CD4-positive, alpha-beta T cell treated with Interleukin-2 at 100 ng/mL for 4 hours (primary cell): ENCODE measurements at places on chromosomes 16 and 17.

DNA sequence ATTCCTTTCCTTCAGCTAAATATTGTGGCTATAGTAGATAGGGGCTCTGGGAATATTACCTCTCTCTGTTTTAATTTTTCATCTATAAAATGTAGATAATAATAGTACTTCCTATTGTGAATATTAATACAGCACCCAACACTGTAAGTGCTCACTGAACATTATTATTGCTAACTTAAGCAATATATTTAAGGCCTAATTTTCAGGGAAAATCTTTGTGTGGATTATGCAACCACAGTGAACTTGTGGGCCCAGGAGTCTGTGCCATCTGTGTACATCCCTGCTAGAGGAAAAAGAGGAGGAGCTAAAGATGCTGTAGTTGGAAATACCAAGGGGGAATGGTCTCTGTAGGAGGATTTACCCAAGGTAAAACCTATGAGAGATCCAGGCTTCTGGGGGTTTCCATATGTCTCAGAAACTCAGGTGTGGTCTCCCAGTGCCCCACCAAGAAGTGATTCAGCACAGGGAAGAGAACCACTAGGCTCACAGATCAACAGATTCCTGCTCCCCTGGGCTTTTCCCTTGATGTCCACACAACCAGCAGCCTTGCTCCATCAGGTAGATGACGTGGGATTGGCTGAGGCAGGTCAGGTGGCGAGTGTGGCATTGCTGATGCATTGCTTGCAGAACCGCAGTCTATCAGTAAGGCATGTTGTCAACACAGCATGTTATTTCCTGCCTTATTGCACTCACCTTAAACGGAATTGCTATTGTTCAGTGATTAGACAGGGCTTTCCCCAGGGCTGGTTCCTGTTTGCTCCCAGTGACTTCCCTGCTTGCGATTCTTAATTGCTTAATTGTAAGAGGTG lies 1.6 kb upstream of the N4BP1 start:
- peak; percentile 89 for DNase-seq

DNA sequence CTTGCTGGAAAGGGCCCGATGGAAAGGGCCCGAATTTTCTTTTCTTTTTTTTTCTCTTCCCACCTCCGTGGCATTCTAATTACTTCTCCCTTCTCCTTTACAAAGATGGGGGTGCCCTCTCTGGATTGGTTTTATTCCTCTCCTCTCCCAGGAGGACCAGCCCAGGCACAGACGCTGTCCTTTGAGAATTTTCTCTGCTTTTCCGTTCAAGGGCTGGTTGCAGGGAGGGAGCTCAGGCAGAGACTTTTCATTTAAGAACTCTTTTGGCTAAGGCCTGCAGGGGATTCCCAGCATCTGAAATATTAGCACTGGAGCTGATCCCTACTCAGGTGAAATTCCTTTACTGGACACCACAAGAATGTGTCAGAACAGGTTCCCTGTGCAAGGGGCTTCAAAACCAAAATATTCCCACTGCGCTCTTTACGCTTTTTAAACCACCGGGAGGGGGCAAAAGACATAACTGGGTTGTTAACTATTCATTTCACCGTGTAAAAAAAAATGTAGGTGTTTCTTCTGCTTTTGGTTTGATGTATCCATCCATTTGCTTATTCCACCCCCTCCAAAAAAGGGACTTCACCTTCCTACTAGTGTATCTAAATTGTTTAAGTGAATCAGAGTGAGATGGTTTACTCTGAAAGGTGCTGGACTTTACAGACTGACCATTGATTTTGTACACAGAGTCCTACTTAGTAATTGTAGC lies 1.4 kb downstream of the NFAT5 start:
- DNase-seq, result peak; percentile 15

- no peak for DNase-seq
Observed at GRCh38 chr16:3467921-3468320, 24.4 kb downstream of the NAA60 start.

- DNase-seq, result peak; percentile 75
Observed at GRCh38 chr17:2053380-2054261, 1.3 kb upstream of the HIC1 start.

- DNase-seq, result no peak
Observed at GRCh38 chr17:2721603-2722002, 10.0 kb upstream of the CLUH start.

- DNase-seq, result no peak
Observed at GRCh38 chr17:82330322-82331239, 3.0 kb downstream of the SECTM1 start.

GRCh38 chr17:76356803-76357456 lies 3.2 kb upstream of the PRPSAP1 start:
- no peak for DNase-seq

- DNase-seq, result no peak
Observed at GRCh38 chr17:8161289-8162232, 1.2 kb downstream of the VAMP2 start.

GRCh38 chr16:424623-425081 lies 797 bp upstream of the RAB11FIP3 start:
- no peak for DNase-seq

DNA sequence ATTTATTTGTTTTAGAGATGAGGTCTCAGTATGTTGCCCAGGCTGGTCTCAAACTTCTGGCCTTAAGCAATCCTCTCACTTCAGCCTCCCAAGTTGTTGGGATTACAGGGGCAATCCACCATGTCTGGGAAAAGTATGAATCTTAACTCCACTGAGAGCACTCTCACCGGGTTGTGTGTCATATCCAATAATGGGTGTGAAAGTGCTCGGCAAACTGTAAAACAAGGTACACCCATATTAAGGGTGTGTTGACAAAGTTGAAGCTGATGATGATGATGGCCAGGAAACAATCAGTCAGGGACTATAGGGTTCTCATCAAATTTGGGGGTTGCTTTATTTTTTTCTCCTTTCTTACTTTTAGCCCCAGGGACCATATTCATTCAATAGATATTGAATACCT lies 25.3 kb upstream of the TMC5 start:
- DNase-seq, result no peak

- DNase-seq, result no peak
Observed at GRCh38 chr17:41529491-41529915, 1.4 kb upstream of the KRT19 start.

- DNase-seq, result peak; percentile 74
Observed at GRCh38 chr17:65560628-65561451, 608 bp downstream of the AXIN2 start.

- no peak for DNase-seq
Observed at GRCh38 chr17:68646626-68647526, 45.7 kb upstream of the FAM20A start.

GRCh38 chr17:78132767-78133178 lies 2.2 kb downstream of the TMC8 start:
- DNase-seq, result no peak

- no peak for DNase-seq
Observed at GRCh38 chr17:21214777-21215541, 998 bp upstream of the TMEM11 start.

DNA sequence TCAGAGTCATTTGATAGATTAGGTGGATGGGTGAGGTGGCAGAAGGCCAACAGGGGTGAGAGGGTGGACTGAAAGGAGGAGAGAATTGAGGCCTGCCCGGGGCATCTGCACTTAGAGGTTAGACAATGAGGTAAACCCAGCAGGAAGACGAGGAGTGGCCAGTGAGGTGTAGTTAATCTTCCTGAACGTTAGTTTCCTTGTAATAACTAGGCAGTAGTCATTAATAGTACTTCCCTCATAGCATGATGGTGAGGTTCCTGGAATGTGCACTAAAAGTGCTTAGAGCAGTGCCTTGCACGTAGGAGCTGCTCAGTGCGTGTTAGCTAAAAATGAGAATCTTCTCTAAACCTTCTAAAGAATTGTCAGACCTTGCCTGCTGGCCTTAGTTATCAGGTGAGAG lies 13.5 kb upstream of the KSR1 start:
- DNase-seq, result no peak

GRCh38 chr17:49223517-49224197 lies 6.9 kb downstream of the PHOSPHO1 start:
- peak; percentile 68 for DNase-seq

DNA sequence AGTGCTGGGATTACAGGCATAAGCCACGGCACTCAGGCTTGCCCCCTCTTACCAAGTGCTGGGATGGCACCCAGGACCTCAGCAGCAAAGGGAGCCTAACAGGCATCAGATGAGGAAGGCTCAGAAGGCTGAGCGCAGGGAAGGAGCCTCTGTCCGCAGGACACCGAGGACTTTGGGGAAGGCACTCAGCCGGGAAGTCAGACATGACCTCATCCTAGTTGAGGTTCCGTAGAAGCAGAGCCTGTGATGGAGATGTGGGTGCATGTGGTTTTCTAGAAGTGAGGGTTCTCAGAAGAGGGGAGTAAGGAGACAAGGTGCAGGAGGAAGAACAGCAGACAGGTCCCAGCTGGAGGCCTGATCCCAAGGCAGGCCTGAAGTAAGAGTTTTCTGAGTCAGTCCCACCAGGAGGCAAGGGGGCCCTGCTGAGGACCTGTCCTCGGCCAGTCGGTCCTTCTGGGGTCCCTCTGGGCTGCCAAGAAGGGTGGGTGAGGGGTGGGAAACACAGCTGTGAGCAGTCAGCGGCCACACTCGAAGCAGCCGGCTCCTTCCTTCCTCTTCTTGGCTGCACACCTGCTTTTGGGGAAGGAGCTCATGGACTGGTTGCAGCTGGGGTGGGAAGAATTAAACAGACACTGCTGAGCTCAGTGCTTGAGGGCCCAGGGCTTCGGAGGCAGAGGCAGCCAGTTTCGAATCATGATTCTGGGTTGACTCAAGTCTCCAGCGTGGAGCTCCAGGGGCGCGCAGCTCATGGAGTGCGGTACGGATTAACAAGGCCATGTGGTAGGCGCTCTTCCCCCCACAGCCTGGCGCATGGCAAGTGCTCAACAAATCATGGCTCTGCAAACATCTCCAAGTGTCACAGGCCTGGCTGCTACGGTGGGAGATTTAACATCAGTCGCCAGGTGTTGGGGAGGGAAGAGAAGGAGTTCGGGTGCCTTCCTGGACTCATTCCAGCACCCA lies 38.9 kb upstream of the SNN start:
- no peak for DNase-seq

GRCh38 chr17:18848501-18848900 lies 9.4 kb upstream of the PRPSAP2 start:
- no peak for DNase-seq

DNA sequence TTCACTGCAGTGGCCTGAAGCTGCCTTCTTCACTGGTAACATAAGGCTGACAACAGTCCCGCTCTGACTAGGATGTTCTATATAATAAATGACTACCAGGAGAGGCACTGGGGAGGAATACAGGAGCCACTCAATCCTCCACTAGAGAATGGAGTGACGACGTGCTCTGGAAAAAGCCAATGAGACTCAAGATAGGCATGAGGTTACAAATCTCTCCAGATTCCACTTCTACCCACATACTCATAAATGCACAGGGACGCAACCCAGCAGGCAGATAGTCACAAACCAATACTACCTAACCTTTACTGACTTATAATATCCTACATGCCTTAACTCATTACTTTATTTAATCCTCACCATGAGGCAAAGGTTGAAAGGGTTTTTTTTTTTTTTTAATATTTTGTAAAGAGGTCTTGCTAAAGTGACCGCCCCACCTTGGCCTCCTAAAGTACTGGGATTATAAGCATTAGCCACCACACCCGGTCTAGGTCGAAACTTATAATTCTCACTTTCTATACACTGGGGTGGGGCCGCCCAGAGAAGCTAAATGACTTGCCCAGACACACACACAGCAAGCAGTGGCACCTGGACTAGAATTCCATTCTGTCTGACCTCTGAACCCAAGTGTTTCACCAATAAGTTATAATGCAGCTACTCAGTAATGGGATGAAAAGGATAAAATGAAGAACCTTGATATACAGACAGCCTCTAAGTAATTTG lies 33.7 kb downstream of the TOM1L2 start:
- no peak for DNase-seq

- no peak for DNase-seq
Observed at GRCh38 chr16:52545222-52545897, 1.6 kb downstream of the TOX3 start.

- DNase-seq, result no peak
Observed at GRCh38 chr17:79928502-79929256, 89.4 kb upstream of the CBX4 start.

DNA sequence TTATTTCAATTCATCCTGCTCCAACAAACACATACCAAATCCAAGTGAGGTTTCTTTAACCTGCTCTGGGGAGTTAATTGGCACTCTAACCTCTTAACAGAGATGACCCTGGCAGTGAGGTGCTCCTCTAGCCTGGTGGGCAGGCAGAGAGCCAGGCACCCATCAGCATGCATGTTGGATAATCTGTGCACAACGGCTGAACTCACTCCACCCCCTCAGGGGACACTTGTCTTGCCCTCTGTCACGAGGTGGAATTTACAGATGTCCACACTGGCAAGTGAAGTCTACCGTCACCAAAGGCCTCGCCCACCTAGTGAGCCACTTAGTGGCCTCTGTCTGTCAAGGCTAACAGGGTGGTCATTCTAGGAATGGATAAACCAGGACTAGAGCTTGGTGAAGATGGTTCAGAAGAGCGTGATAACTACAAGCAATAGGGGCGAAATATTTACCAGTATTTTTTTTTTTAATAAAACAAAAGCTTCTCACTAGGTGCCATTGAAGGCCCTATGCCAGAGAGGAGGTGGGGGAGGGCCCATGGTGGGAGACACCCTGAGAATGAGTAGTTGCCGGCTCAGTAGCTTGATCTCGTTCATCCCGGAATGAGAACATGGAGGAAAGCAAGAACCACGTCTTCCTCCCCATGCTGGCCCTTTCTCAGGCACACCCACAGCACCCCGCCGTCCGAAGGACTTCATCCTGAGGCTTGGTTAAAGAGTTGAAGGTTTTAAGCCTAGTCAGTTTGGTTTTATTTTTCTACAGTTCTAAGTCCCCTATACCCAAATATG lies 25.2 kb downstream of the PLD6 start:
- DNase-seq, result no peak

DNA sequence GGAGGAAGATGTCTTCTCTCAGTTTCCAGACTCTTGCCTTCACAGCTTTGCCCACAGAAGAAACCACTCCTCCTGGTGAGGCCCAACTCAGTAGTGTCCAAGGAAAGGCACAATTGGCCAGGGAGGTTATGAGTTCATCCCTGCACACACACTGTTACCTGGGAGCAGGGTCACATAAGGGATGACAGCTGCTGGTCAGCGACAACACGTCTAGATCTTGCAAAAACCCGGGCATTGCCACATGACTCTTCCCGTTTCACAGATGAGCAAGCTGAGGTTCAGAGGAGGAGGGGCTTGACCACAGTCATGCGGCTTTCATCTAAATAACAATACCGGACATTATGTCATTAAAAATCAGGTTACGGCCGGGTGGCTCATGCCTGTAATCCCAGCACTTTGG lies 186.0 kb downstream of the COPRS start:
- DNase-seq, result no peak

GRCh38 chr17:22441776-22442175 lies 749.5 kb downstream of the KCNJ18 start:
- DNase-seq, result no peak
